ENCODE measurements at places on chromosomes 1 and 21.
A peak's percentile ranks its signal among the peaks of the same experiment; 100 is the strongest.

GRCh38 chr1:25889470-25889869 is 14.0 kb upstream of the PAQR7 start:
- DNase-seq: no peak

DNA sequence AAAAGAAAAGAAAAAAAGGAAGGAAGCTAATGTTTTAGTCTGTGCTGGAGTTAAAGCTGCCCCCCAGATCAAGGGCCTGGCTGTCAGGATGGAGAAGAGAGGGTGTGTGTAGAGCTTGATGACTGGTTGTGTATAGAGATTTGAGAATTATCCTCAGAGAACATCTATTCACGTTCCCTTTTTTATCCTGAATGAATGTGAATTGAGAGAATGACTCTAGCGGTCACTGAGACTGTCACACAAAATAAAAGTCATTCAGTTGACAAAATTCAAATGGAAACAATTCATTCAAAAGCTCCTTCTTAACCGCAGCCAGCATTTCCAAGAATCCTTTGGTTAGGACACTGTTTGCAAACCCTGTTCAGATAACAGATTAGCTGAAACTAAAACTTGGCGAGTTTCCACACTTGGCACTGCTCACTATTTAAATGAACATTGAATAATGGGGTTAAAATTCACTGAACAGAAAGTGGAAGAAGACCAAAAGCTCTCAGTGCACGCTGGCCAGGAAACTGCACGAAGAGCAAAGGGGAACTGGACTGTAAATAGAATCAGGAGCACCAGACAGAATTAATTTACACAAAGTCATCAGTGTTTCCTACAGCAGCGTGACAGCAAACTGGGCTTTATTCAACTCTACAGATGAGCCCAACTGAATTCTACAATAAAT is 13.6 kb upstream of the FAM89A start:
- no peak for DNase-seq

DNA sequence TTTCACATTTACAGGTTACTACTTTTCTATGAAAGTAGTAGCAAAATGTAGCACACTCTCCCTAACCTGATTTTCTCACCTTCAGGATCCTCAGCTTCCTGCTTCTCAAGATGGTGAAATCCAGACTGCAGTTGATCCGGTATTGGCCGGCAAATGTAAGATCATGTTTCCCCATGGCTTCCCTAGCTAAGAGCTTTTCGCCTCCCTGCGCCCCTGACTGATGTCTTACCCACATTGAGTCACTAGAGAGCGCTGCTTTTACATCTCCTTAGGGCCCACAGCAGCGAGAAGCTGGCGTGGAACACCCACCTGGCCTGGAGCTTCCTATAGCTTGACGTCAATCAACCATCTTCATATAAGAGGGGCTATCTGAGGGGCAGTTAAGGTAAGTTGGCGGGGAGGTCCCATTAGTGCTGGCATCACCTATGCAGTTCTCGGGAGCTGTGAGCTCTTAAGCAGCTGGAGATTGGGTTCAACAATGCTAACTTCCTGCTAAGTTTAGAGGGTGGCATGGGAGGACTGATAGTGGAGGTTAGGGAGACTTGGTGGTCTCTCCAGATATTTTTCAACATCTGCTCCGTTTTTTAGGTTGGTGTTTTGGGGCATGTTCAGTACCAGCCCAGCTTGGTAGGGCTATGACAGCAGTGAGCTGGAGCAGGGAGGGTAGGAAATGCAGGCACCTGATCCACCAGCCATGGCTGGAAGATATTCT is 5.5 kb downstream of the PTPN7 start:
- DNase-seq: no peak

- no peak for DNase-seq
These were observed 367.3 kb downstream of the SMYD3 start for GRCh38 chr1:246139745-246140182.

DNA sequence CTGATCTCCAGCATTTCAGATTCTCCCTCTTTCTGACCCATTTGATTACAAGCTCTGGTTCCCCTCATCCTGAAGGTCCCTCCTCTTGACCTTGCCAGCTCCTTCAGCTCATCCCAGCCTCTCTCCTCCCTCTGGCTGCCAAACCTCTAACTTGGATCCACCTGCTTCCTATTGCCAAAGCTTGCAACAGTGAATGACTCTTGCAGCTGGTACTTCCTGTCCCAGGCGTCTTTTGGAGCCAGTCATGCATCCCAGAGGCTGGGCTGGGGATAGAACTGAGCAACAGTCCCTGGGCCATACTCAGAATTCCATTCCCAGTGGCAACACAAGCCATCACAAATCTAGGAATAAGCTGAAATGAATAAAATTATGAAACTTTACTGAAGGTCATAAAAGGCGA is 27.7 kb upstream of the SPOCD1 start:
- no peak for DNase-seq

DNA sequence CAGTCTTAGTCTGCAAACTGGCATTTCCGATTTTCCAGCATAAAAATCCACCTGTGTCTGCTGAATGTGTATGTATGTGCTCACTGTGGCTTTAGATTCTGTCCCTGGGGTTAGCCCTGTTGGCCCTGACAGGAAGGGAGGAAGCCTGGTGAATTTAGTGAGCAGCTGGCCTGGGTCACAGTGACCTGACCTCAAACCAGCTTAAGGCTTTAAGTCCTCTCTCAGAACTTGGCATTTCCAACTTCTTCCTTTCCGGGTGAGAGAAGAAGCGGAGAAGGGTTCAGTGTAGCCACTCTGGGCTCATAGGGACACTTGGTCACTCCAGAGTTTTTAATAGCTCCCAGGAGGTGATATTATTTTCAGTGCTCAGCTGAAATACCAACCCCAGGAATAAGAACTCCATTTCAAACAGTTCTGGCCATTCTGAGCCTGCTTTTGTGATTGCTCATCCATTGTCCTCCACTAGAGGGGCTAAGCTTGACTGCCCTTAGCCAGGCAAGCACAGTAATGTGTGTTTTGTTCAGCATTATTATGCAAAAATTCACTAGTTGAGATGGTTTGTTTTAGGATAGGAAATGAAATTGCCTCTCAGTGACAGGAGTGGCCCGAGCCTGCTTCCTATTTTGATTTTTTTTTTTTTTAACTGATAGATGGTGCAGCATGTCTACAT is 2.5 kb upstream of the OLFML3 start:
- DNase-seq: no peak

DNA sequence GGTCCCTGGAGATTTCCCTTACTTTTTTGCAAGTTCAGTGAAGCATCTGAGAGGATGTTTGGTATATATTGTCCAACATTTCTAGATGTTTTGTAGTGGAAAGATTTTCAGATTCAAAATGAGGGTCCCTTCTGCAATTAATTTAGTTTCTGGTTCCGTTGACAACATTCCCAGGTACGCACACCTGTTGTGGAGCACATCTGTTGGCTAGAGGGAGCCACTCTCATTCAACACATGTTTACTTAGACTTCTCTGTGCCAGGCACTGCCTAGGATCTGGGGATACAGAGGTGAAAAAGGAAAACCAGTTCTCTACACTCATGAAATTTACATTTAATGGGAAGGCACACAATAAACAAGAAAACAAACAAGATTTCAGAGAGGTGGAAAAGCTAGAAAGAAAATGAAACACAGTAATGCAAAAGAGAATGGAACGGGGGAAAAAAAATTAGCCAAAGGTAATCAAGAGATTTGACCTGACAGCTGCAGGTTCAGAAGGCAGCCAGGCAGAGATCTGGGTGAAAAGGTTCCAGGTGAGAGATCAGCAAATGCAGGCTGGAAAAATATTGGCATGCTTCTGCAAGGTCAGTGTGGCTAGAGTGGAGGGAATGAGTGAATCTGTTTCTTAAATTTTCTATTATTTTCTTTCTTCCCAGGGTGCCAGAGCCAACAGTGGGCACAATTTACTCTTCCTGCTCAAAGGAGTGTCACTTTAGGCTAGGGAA is 48.4 kb upstream of the KAZN start:
- no peak for DNase-seq

- DNase-seq: no peak
These were observed 52.4 kb upstream of the SLFNL1 start for GRCh38 chr1:41073971-41074370.

- no peak for DNase-seq
These were observed 20.9 kb downstream of the TNN start for GRCh38 chr1:175088525-175088951.

DNA sequence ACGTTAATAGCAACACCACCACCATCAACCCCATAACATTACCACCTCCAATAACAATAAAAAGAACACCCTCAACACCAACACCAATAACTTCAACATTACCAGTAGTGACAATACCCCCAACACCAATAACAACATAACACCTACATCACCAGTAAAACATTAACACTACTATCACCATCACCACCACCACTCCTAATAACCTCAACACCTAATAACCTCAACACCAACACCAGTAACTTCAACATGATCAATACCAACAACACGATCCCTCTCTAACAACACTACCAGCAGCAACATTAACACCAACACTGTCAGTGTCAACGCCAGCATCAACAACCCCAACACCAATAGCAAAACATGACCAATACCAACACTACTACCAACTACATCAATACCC is 57.2 kb downstream of the TAS1R2 start:
- no peak for DNase-seq

DNA sequence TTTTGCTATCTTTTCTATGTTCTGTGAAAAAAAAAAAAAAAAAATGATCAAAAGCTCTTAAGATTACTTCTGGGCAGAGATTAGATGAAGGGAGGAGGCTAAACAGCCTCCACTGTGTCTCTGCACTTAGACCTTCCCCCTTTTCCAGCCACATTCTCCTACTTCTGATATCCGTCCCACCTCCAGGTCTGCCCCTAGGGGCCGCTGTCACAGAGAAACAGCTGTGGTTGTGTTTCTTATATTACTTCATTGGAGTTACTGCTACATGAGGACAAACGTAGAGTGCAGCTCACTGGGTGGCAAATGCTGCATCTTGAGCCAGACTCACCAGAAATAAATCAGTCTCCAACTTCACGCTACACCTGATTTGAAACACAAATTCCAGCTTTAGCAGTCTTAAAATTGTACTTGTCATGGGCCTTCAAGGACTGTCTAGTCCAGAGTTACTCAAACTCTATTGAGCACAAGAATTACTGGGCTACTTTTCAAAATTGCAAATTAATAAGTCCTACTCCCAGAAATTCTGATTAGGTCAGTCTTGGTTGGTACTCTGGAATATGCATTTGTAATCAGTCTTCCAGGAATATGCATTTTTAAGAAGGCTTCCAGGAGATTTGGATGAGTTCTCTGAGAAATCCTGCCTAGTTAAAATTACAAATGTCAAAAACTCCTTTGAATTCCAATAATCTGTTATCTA is 125.2 kb upstream of the PTBP2 start:
- no peak for DNase-seq

DNA sequence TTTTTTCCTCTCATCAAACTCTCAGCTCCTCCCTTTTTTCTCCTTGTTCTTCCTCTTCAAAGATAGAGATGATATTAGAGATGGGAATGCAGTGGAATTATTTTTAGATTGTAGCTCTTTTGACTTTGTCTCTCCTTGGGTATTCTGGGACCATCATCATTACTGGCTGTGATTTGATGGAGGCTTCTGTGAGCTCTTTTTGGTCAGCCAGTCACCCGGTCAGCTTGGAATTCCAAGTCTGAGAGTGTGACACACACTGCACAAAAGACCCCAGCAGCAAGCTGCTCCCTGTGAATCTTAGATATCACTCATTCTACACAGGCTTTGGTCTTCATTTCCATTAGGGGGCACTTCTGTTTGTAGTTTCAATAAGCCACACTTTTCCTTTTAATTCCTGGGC is 51.6 kb upstream of the NEK7 start:
- DNase-seq: no peak

DNA sequence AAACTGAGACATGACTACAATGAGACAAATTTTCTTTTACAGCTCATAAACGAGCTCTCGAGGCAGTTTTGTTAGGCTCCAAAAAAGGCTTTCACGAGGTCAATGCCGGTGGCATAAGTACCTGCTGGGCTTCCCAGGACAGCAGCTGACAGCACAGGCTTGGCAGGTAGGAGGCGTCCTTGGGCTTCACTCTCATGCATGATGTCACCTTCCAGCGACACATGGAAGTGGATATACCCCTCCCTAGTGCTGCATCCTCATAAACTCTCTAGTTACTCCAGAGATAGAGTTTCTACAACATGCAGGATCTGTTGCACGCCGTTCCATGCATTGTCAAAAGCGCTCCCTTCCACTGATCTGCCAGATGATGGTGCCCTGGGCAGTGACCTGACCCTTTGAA is 112.5 kb upstream of the PAXBP1 start:
- no peak for DNase-seq

GRCh38 chr1:45545019-45545493 is 5.6 kb upstream of the AKR1A1 start:
- DNase-seq: no peak

GRCh38 chr1:24925082-24925779 is 4.8 kb downstream of the RUNX3 start:
- DNase-seq: peak; percentile 79

DNA sequence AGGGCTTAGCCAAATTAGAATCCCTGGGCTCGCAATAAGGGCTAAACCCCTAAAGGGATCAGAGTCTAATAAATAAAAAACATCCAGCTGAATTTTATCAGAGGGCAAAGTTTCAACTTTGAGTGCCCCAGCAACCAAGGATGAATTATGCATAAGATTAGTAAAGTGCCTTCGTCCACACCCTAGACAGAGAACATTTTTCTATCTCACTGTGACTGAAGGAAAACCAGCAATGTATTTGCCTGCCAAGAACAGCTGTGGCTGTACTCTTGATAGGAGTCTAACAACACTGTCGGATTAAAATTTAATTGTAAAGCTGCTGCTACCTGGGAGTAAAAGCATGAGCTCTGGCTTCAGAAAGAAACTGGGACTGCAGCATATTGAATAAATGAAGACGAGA is 23.3 kb downstream of the WNT2B start:
- DNase-seq: no peak
